Cortex of kidney (tissue), 1 donor: ENCODE measurements at places on chromosomes 5 and 9.
A peak's percentile ranks its signal among the peaks of the same experiment; 100 is the strongest.

DNA sequence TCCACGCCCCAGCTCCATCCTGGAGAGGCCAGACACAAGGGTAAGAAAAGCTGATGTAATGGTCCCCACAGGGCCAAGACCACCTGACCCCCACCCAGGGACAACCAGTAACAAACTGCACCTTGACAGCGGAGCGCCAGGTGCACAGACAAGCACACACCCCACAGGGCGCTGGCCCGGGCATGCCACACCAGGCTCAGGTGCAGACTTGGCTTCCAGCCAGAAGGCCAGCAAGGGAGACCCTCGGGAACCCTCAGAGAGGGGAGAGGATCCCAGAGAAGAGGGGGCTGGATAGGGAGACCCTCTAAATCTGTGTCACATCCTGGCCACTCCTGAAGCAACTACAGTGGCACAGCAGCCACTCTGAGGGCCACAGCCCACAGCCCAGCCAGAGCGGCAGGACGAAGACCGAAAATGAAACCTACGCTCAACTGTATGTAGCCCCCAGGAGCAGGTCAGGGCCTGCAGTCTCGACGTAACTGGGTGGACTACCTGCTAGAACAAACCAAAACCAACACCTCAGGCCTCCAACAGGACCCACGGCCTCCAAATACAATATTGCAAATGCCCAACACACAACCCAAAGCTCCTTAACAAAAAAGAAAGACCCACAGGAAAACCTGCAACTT, 18.5 kb downstream of the CAMSAP1 start:
- no peak for DNase-seq

- DNase-seq = no peak
Observed at GRCh38 chr5:54867310-54867944, 118.0 kb downstream of the ESM1 start.

DNA sequence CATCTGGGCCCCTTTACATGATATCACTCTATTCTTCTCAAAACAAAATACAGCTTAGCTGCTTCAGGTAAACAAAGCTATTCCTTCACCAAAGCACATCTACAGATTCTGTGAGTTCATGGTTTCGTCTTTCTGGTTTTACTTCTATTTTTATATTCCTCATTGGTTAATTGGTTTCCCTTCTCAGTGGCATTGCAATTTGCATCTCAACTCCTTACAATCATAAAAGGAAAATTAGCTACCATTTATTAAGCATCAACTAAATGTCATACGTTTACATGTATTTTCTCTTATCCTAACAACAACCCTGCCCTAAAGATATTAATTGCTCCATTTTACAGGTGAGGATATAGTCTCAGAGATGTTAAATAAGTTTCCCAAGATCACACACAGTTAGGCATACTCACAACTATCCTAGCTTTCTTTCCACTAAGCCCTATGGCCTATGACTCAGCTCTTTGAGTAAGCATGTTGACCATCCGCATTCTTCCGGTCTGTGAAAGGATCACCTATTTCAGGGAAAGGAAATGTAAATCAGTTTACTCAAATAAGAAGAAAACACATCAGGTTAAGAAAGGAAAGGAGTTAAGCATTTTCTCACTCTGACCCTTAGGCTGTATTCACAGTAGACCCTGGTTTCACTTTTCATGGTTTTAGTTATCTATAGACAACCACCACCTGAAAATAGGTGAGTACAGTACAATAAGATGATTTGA, 146.1 kb downstream of the CAAP1 start:
- no peak for DNase-seq

- no peak for DNase-seq
Observed at GRCh38 chr5:93072831-93073459, 508.1 kb downstream of the NR2F1-AS1 start.

GRCh38 chr9:10071579-10071978, 541.2 kb downstream of the PTPRD start:
- no peak for DNase-seq

GRCh38 chr5:10913841-10914240, 152.8 kb upstream of the DAP start:
- no peak for DNase-seq

- DNase-seq = no peak
Observed at GRCh38 chr5:111834926-111835599, 78.1 kb upstream of the NREP start.

DNA sequence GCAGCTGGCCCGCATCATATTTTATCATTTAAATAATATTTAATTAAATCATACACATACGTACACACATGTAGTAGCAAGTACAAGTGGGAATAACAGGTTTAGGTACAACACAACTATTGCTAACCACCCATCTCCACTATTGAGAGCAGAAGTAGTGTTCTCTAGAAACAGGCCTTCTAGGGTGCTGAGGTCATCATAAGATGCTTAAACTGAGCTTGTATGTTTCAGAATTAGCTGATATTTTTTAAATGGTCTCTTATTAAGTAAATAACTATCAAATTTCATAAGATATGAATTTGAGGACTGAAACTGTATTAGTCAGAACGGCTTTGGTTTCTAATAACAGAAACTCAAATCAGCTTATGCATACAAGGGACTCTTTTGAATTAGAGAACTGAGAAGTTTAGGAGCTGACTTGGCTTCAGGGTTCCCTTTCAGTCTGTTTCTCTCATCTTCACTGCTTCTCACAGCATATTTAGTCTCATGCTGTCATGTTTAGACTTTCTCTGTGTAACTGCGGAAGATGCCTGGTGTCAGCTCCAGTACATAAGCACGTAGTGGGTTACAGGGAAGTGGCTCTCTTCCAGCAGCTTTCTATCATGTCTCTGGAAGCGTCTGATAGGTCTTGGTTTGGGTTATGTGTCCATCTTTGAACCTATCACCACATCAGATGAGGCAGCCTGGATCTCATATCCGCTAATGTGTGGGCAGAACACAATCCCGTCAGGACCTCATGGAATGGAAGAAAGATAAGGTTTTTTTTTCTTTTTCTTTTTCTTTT, 25.0 kb upstream of the OCLN start:
- DNase-seq = no peak

DNA sequence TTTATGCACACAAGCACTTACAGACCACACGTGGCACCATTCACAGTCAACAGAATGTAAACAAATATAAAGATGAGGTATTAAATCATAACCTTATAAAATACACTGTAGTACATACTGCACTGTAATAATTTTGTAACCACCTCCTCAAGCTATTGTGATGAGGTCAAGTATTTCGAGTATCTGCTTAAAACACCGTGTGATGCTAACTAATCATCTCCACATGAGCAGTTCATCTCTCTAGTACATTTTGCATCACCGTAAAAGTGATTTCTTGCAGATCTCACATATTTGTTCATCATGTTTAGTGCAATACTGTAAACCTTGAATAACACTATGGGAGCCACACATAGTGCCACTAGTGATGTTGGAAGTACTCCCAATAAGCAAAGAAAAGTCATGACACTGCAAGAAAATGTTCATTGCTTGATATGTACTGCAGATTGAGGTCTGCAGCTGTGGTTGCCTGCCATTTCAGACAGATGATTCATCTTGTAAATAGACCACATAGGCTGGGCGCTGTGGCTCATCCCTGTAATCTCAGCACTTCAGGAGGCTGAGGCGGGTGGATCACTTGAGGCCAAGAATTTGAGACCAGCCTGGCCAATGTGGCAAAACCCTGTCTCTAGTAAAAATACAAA, 44.3 kb downstream of the FOXB2 start:
- DNase-seq = no peak

GRCh38 chr5:68342693-68343092, 127.1 kb downstream of the PIK3R1 start:
- no peak for DNase-seq

- DNase-seq = no peak
Observed at GRCh38 chr5:134873494-134873893, 677 bp upstream of the TXNDC15 start.

DNA sequence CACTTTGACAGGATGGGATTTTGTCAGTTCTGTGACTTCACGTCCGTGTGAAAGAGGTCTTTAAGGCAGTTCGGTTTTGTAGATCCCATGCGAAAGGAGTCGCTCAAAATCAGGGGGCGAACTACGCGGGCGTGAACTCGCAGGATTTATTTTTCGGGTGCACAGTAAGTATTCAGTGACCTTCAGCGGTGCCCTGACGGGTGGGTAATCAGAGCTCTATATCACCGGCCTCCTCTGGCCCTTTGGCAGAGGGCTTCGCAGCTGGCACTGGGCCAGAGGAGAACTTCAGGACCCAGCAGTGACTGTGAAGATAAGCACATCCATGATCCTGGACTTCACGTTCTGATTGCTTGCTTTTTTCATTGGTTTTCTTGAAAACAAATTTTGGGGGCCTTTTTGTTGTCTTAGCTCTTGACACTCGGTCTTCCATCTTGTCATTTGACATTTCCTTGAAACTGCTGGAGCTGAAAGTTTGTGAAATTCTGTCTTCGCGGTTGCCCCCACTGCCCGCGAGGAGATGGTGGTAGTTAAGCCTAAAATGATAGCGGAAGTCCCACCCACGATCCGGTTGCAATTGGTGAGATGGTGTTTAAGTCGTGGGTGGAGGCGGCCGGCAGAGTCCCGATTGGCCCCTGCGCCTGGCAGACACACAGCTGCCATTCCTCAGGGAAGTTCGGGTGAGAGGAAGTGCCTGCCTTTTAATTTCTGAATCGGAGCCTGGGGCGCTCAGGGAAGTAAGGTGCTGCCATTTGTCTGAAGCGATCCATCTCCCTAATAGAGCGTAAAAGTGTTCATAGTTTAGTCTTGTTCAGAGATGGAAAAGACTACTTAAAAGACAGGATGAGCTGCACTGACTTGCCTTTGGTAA, at the start of gene FAM120AOS:
FAM120AOS (minus strand) TSS at position 535 of the 868 bp plus-strand sequence. CDS start 872 bp downstream, outside the sequence.
- DNase-seq = peak; percentile 11

GRCh38 chr5:34621277-34622097, 34.6 kb upstream of the RAI14 start:
- DNase-seq = no peak

DNA sequence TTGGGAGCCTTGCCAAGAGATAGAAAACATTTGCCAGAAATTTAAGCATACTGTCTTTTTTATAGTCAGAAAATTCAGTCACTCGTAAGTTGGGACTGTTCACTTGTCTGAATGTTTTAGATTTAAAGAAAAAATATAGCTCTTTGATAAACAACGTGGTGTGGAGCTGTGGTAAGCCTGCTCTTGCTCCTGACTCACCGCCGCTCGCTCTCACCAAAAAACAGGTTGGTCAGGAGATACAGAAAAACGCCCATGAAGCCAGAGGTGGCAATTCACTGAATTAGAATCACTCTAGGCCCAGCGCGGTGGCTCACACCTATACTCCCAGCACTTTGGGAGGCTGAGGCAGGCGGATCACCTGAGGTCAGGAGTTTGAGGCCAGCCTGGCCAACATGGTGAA, 6.2 kb downstream of the LNPEP start:
- no peak for DNase-seq

DNA sequence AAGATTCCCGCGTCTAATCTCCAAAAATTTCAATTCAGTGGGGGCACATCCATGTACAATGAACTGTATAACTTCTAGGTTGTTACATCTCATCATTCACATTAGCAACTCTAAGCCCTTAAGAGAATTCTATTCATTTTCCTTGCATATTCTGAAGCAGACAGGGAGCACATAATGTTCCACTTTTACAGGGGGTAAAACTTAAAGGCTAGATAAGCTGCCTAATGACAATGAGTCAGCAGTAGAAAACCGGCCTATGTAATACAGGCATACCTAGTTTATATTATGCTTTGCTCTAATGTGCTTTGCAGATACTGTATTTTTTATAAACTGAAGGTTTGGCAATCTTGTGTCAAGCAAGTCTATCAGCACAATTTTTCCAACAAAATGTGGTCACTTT, 40.4 kb downstream of the PTAR1 start:
- no peak for DNase-seq

DNA sequence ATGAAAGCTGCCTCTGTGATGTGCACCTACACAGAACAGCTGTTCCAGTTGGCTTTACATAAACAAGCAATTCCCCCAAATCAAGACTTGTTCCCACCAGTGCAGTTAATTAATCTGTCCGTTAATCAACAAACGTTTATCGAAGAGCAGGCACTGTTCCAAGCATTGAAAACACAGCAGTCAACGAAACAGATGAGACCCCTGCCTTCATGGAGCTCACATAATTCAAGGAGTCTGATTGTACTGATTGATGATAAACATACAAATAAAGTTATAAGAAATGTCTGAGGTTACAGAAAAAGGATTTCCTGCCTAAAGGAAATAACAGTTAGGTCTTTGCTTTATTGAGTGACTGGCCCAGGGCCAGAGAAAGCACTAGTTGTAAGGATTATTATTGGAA, 26.2 kb upstream of the PCSK5 start:
- no peak for DNase-seq

DNA sequence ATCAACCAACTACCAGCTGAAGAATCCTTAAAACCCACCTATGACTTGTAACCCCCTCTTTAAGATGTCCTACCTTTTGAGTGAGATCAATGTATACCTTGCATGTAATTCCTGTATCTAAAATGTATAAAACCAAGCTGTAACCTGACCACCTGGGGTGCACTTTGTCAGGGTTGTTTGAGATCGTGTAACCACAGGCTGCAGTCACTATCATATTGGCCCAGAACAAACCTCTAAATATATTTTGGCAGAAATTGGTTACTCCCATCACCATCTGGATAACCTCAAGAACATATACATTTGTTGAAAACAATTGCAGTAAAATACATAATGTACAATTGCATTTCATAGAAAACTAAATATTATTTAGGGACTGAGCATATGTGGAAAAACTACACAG, 8.4 kb downstream of the CARNMT1 start:
- no peak for DNase-seq

GRCh38 chr5:180830253-180831138, 27.9 kb upstream of the MGAT1 start:
- no peak for DNase-seq

DNA sequence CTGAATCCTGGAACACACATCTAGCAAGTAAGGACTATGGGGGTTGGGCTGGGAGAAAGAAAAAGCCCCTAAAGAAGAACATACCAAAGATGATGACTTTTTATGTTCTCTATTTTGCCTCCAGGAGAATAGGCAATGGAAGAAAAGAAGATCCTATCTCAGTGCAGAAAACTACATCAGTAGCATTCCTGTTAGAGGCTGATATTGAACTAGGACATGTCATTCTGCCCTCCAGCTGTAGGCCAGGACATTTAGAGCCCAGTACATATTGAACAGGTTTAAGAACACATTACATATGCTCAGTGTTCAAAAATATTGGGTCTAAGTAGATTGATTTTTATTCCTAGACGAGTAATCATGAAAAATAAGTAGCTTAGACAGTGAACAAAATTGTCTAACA, 24.7 kb downstream of the PRLR start:
- DNase-seq = no peak

- no peak for DNase-seq
Observed at GRCh38 chr9:75197561-75197960, 109.2 kb downstream of the OSTF1 start.
